ENCODE measurements at places on chromosomes 2 and 18. TPM values are rescaled to one million over a fixed set of nuclear protein-coding genes. Genes with fewer than 3 reads are reported as not detected.

DNA sequence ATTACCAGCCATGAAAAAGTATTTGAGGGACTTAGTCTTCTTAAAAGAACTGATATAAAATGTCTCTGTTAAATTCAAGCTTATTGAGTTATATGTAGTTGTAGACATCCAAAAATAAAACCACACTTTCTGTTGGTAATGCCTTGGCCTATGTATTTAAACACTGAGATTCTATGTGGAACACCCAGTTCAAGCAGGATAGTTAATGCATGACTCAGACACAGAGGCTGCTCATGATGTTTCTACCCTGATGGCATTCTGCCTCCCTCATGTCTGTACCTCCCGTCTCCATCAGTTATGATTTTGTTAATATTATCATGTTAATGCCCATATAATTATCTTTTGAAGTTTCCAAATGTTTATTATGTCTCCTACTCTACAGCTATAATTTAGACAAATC is 164.5 kb downstream of the XIRP2 start:
- no peaks in the 10 kb centered on the region for H3K4me1 ChIP-seq
- no peaks in the 10 kb centered on the region for H3K36me3 ChIP-seq
- DNase-seq = no peak
- no peaks in the 10 kb centered on the region for H3K27me3 ChIP-seq
- H3K4me3 ChIP-seq = no peak overlapping the region

Gene TPO
- total RNA-seq = not detected

Gene REG3G
- not detected for total RNA-seq

GRCh38 chr2:98459496-98460175 is 15.0 kb downstream of the INPP4A start:
- DNase-seq = peak; percentile 64
- peaks cover 90% of the 10 kb centered on the region for H3K4me1 ChIP-seq
- no peaks in the 10 kb centered on the region for H3K27me3 ChIP-seq
- peak overlapping the region; percentile 51 for H3K4me3 ChIP-seq

- H3K36me3 ChIP-seq = no peaks in the 10 kb centered on the region
- DNase-seq = no peak
- no peak overlapping the region for H3K4me3 ChIP-seq
- no peaks in the 10 kb centered on the region for H3K27me3 ChIP-seq
Observed at GRCh38 chr2:193154076-193154475, 959.3 kb upstream of the TMEFF2 start.

DNA sequence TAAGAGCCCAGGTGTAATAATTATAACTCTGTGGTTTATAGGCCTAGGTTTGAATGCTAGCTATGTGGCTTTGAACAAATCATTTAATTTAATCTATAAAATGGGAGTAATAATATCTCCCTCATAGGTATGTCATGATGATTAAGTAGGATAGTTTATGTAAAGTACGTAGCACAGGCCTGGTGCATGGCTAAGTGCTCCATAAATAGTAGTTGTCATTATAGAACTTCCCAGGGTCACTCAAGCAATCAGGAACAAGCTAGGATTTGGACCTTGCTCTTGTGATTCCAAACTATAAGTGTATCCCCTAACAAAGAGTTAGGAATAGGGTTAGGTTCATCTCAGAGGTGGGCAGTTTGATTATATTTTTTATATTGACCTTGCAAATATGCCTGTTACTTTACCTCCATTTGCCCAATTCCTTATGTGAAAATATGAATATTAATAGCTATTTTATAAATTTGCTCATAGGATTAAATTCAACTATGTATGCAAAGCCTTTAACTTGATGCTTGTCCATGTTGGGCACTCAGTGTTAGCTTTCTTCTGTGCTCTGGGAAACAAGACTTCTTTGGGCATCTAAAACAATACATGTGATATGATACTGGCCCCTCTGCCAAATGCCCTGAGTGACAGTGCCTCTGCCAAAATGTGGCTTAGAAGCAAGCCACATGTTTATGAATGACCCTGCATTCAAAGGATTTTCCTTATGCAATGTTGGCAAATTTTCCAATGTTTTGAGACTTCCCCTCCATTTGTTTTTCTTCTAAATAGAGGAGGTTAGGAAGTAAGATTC is 353.6 kb downstream of the KIAA1328 start:
- no peak for DNase-seq
- no peaks in the 10 kb centered on the region for H3K36me3 ChIP-seq
- no peak overlapping the region for H3K4me3 ChIP-seq
- no peaks in the 10 kb centered on the region for H3K27me3 ChIP-seq
- H3K4me1 ChIP-seq = no peaks in the 10 kb centered on the region
- no peak overlapping the region for H3K27ac ChIP-seq

- H3K27ac ChIP-seq = no peak overlapping the region
- no peaks in the 10 kb centered on the region for H3K36me3 ChIP-seq
- no peaks in the 10 kb centered on the region for H3K4me1 ChIP-seq
- H3K27me3 ChIP-seq = no peaks in the 10 kb centered on the region
Observed at GRCh38 chr18:58186258-58186948, 142.4 kb downstream of the NEDD4L start.

GRCh38 chr2:70132244-70133126 is 45.2 kb downstream of the PCBP1 start:
- H3K36me3 ChIP-seq = peaks cover 1% of the 10 kb centered on the region
- peaks cover 75% of the 10 kb centered on the region for H3K4me1 ChIP-seq
- peak overlapping the region; percentile 100 for H3K27ac ChIP-seq
- peak; percentile 68 for DNase-seq
- peak overlapping the region; percentile 80 for H3K4me3 ChIP-seq
- no peaks in the 10 kb centered on the region for H3K27me3 ChIP-seq

GRCh38 chr2:191968120-191968519 is 121.2 kb upstream of the CAVIN2 start:
- no peaks in the 10 kb centered on the region for H3K36me3 ChIP-seq
- no peak for DNase-seq
- no peaks in the 10 kb centered on the region for H3K4me1 ChIP-seq
- H3K27ac ChIP-seq = no peak overlapping the region
- peaks cover 4% of the 10 kb centered on the region for H3K27me3 ChIP-seq

Gene C2orf49
- 23.1 TPM for total RNA-seq

Gene SPHKAP
- total RNA-seq = not detected

Gene ADAM23
- 0.28 TPM for total RNA-seq

DNA sequence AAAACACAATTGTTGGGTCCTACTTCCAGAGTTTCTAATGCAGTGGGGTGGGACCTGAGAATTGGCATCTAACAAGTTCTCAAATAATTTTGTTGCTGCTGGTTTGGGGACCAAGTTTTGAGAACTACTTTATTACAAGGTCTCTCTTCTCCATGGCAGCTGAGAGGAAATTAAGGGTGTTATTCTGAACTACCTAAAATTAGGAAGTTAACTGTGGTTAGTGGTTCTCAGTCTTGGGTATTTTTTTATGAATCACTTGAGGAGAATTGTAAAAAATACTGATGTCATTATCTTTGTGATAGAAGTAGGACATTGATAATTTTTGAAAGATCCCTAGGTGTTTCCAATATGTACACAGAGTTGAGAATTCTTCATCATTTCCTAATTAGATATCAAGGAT is 210.2 kb downstream of the MC4R start:
- no peak overlapping the region for H3K27ac ChIP-seq
- no peak overlapping the region for H3K4me3 ChIP-seq
- no peaks in the 10 kb centered on the region for H3K27me3 ChIP-seq
- no peak for DNase-seq
- no peaks in the 10 kb centered on the region for H3K36me3 ChIP-seq

Gene PROKR1
- not detected for total RNA-seq

DNA sequence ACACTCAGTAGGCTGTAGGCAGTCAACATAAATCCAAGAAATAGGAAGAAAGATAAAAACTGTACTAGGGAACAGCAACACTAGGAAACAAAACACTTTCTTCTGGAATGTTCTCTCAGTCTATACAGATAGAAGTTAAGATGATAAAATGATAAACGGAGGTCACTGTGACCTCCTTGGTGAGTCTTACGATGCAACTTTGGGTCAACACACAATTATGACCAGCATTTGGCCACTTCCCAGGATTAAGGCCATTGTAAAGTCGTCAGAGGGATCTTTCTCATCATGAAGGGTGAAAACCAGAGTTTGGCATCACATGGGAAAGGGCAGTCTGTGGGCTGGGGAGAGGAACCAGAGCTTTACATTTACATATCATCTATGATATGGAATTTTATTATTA is 33.4 kb downstream of the LAMA3 start:
- no peak for DNase-seq
- H3K27me3 ChIP-seq = peaks cover 30% of the 10 kb centered on the region
- no peaks in the 10 kb centered on the region for H3K4me1 ChIP-seq
- no peak overlapping the region for H3K27ac ChIP-seq
- no peaks in the 10 kb centered on the region for H3K36me3 ChIP-seq

- H3K36me3 ChIP-seq = no peaks in the 10 kb centered on the region
- DNase-seq = no peak
Observed at GRCh38 chr2:204401114-204401513, 144.2 kb upstream of the PARD3B start.

DNA sequence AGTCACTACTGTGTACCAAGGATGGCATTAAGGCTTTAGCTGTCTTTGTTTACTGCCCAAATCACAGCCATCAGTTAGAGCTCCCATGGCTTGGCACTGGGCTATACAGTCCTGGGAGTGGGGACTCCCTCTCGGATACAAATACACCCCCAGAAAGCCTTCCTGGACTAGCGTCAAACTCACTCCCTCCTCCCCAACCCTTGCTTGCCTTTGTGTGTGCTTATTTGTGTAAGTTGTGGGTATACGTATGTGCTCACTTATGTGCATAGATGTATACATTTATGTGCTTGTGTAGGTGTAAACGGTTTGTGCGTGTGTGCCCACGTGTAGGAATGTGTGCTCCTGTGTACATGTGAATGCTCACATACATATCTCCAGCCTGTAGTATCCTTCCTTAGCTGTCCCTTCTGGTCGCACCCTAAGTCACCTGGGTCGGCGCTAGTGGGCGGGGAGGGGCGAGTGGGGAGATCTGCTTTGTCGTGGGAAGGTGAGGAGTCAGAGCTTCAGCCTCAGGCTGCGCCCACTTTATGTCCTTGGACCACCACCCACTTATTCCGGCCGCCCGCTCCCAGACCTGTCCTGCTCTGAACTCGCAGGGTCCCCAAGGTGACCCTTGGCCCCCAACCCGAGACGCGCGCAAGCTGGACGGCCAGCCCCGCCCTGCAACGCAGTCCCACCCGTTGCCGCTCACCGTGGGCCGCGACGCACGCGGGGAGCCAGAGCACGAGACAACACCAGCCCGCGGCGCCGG is 461 bp downstream of the PRADC1 start:
- H3K27ac ChIP-seq = peak overlapping the region; percentile 89
- peaks cover 30% of the 10 kb centered on the region for H3K4me1 ChIP-seq
- peaks cover 8% of the 10 kb centered on the region for H3K36me3 ChIP-seq
- H3K4me3 ChIP-seq = peak overlapping the region; percentile 88
- DNase-seq = peak; percentile 67

GRCh38 chr2:108280466-108280865 is 8.2 kb upstream of the SULT1C2 start:
- H3K4me3 ChIP-seq = no peak overlapping the region
- no peaks in the 10 kb centered on the region for H3K36me3 ChIP-seq
- no peaks in the 10 kb centered on the region for H3K4me1 ChIP-seq
- DNase-seq = no peak

GRCh38 chr2:17084877-17085276 is 419.2 kb upstream of the CYRIA start:
- H3K27ac ChIP-seq = no peak overlapping the region
- DNase-seq = no peak
- no peaks in the 10 kb centered on the region for H3K27me3 ChIP-seq

DNA sequence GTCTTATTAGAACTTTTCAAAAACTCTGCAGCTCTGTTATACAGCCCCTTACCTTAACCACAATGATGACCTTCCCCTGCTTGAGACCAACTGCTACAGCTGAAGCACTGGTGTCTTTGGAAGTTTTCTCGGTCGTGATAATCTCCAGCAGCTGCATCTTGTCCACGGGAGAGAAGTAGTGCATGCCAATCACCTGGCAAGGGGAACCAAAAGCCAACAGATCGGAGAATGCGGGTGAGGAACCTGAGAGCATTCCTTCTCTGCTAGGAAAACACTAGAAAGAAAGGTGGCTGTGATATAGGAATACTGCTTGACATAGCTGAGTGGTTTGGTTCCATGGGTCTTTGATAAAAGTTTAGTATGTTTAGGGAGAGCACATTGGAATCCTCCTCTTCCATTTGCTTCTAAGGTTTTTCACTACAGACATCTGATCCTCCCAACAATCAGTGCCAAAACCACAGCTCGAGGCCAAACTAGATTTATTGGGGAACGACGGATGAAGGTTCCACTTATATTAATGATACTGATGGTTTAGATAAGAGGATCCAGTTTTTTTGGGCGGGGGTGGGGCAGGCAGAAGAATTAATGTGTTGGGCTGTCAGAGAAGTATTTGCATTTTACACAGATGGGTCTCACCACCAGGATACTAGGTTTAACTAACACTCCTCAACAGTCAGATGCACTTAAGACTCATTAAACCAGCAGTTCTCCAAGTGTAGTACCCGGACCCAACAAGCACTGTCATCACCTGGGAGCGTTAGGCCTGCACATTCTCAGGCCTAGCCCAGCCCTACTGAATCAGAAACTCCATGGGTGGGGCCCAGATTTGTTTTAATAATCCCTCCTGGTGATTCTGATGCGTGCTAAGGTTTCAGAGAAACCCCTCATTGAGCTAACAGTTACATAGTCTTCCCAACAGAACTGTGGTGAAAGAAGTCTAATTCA is 22.4 kb downstream of the GAREM2 start:
- H3K27ac ChIP-seq = no peak overlapping the region
- no peak overlapping the region for H3K4me3 ChIP-seq
- H3K4me1 ChIP-seq = no peaks in the 10 kb centered on the region
- no peaks in the 10 kb centered on the region for H3K27me3 ChIP-seq

- DNase-seq = no peak
- no peak overlapping the region for H3K4me3 ChIP-seq
- no peak overlapping the region for H3K27ac ChIP-seq
- peaks cover 5% of the 10 kb centered on the region for H3K36me3 ChIP-seq
- H3K4me1 ChIP-seq = no peaks in the 10 kb centered on the region
- no peaks in the 10 kb centered on the region for H3K27me3 ChIP-seq
Observed at GRCh38 chr2:158667586-158667985, 127.5 kb upstream of the DAPL1 start.

GRCh38 chr2:59584958-59585357 is 968.5 kb downstream of the BCL11A start:
- no peak overlapping the region for H3K4me3 ChIP-seq
- DNase-seq = no peak
- no peaks in the 10 kb centered on the region for H3K36me3 ChIP-seq
- H3K4me1 ChIP-seq = no peaks in the 10 kb centered on the region
- no peaks in the 10 kb centered on the region for H3K27me3 ChIP-seq
